ENCODE measurements at places on chromosomes 12 and 14. TPM values are rescaled to one million over a fixed set of nuclear protein-coding genes. Genes with fewer than 3 reads are reported as not detected.

DNA sequence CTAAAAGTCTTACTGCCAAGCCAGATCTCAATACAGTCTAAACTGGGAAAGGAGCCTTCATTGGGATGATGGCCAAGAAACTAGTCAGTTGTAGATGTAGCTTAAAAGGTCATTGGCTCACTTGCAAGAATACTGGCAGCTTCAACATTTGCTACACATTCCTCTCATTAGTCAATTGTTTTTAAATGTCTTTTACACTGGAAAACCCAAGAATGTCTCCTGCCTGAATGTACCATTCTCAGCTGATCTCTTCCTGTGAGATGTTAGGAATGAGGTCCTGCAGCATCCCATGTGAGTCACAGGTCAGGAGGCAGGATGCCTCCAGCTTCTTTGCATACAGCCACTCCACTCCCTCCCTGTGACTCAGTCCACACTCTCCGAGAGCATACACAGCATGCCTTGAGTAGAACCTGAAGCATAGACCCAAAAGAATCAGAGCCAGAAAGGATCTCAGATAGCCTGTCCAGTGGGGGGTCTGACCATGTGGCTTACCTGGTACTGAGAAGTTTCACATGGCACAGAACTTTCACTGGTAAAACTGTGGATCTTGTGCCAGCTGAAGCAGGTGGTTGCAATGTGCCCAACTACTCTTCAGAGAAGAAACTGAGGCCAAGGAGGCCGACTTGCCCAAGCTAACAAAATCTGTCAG, 56.0 kb upstream of the HECTD1 start:
- peak; percentile 90 for DNase-seq
- no peaks in the 10 kb centered on the region for H3K27me3 ChIP-seq
- H3K4me1 ChIP-seq = peaks cover 32% of the 10 kb centered on the region
- no peaks in the 10 kb centered on the region for H3K36me3 ChIP-seq
- H3K4me3 ChIP-seq = no peak overlapping the region
- H3K27ac ChIP-seq = peak overlapping the region; percentile 78

- no peak for DNase-seq
- H3K4me3 ChIP-seq = no peak overlapping the region
- H3K27ac ChIP-seq = no peak overlapping the region
- H3K36me3 ChIP-seq = no peaks in the 10 kb centered on the region
- no peaks in the 10 kb centered on the region for H3K4me1 ChIP-seq
Observed at GRCh38 chr14:44041700-44042099, 465.4 kb downstream of the FSCB start.

DNA sequence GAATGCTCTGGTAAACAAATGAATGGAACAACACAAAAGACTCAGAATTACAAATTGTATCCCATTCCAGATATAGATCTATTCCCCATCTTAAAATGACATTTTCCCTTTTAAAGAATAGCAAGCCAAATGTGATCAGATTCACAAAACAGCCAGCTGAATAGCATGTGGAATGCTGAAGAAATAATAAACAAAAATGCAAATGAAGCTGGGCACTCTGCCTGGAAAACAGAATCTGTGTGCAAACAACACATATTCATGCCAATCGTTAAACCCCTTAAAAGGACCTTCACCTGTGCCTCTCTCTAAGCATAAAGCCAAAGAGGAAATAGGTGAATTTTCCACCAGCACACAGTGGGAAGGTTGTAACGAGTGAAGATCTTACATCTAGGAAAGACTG, 67.9 kb upstream of the PDZRN4 start:
- H3K36me3 ChIP-seq = no peaks in the 10 kb centered on the region
- H3K27ac ChIP-seq = no peak overlapping the region
- H3K27me3 ChIP-seq = no peaks in the 10 kb centered on the region
- H3K4me3 ChIP-seq = no peak overlapping the region
- no peaks in the 10 kb centered on the region for H3K4me1 ChIP-seq
- DNase-seq = no peak

- DNase-seq = peak; percentile 86
- H3K36me3 ChIP-seq = no peaks in the 10 kb centered on the region
- H3K4me1 ChIP-seq = no peaks in the 10 kb centered on the region
- H3K27me3 ChIP-seq = peaks cover 21% of the 10 kb centered on the region
Observed at GRCh38 chr14:101364503-101365328, 196.6 kb upstream of the DIO3 start.

DNA sequence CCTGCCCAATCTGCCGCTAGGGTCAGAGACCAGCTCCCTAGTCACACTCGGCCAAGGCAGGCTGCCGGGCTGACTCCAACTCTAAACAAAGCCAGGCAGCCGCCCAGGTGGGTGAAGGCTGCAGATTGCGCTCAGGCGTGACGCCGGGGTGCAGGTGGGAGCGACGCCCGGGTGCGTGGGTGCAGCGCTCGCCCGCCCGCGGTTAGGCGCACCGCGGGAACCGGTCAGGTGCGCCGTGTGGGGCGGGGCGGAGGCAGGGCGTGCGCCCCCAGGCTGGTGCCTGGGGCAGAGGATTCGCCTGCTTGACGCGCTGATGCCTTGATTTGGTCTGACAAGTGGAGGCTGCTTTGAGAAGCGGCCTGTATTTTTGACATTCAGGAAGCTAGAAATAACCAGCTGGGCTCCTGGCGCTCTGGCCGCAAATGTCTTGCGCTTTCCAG, 126.7 kb upstream of the HIF1A start:
- H3K36me3 ChIP-seq = no peaks in the 10 kb centered on the region
- peak overlapping the region; percentile 97 for H3K27ac ChIP-seq
- H3K27me3 ChIP-seq = no peaks in the 10 kb centered on the region

The RNASE7 gene
- total RNA-seq = not detected

DNA sequence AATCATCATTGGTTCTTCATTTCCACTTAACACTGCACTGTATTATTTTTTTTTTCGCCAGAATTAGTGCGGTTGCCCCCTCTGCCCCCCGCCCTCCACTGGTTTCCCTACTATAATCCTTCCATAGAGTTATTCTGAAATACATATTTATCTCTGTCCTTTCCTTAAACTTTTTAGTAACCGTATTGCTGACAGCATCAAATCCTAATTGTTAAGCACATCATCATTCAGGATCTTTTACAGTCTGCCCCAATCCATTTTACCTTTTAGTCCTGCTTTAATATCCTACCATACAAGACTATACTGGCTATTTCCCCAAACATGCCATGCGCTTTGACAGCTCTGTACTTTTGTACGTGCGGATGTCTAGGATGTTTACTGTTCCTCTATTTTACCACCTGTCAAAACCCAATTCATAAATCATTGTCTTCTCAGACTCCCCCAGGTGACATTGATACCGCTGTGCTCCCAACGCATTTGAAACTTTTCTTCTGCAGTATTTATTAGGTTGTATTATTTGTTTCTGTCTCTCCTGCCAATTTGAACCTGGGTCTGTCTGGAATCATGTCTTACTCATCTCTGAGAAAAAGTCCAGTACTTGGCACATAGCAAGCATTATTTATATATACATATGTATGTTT, 1.0 kb downstream of the FGFR1OP2 start:
- H3K36me3 ChIP-seq = peaks cover 4% of the 10 kb centered on the region
- peak overlapping the region; percentile 94 for H3K27ac ChIP-seq
- peaks cover 37% of the 10 kb centered on the region for H3K4me1 ChIP-seq
- peak overlapping the region; percentile 92 for H3K4me3 ChIP-seq
- DNase-seq = peak; percentile 74

DNA sequence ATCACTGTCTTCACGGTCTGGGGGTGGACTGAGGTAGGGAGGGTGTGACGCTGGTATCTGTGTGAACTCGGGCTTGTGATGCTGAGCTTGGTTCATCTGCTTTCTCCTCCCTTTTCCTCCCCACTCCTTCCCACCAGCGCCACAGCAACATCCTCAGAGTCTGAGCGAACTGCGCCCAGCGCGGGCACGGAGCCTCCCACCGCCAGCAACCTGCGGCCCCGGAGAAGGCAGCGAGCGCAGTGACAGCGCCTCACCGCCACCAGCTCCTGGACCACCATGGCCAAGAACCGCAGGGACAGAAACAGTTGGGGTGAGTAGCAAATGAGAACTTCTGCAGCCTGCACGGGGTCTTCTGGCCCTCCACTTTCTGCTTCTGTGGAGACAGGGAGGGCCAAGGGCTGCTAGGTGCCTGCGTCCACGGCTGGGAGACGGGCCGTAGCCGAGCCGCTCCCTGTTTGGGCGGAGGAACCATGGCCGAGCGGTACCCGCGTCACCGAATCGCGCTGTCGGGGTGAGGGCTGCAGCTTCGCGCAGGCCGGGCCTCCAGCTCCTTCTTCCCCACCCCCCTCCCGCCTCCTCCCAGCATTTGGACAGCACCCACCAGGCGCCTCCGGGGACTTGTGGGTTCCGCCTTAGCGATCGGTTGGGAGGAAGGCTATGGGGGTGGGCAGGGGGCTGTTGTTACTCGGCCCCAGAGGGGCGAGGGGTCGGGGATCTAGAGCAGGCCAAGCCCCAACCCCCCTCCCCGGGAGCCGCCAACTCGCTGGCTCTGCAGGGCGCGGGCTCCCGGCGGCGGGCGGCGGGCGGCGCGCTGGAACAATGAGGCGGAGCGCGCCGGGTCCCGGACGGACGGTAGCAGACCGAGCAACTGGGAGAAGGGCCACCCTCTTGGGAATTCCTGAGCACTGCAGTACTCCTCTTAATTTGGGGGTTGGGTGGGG, at the start of gene ATL1:
Gene ATL1, plus strand, starts transcription at position 156 of the 941 bp plus-strand sequence. Its CDS starts 121 bp downstream, at position 277.
- DNase-seq = peak; percentile 94
- H3K36me3 ChIP-seq = no peaks in the 10 kb centered on the region
- peak within 1 kb of the TSS; percentile 82 for H3K4me3 ChIP-seq
- no peak within 1 kb of the TSS for H3K27ac ChIP-seq
- peaks cover 43% of the 10 kb centered on the region for H3K27me3 ChIP-seq
- peaks cover 12% of the 10 kb centered on the region for H3K4me1 ChIP-seq

GRCh38 chr14:80385336-80385735, 174.0 kb upstream of the DIO2 start:
- H3K27ac ChIP-seq = no peak overlapping the region
- H3K4me3 ChIP-seq = no peak overlapping the region
- H3K4me1 ChIP-seq = peaks cover 23% of the 10 kb centered on the region

The NFATC4 gene
- total RNA-seq = 101 TPM

The CISTR gene
- total RNA-seq = not detected

GRCh38 chr12:65878540-65878939, 54.3 kb downstream of the HMGA2 start:
- no peak for DNase-seq
- H3K36me3 ChIP-seq = peaks cover 46% of the 10 kb centered on the region
- no peak overlapping the region for H3K4me3 ChIP-seq
- peak overlapping the region; percentile 94 for H3K27ac ChIP-seq

The SYNDIG1L gene
- not detected for total RNA-seq

GRCh38 chr14:100651999-100652508, 64.8 kb upstream of the BEGAIN start:
- H3K4me3 ChIP-seq = no peak overlapping the region
- peaks cover 21% of the 10 kb centered on the region for H3K27me3 ChIP-seq
- H3K27ac ChIP-seq = no peak overlapping the region
- H3K36me3 ChIP-seq = no peaks in the 10 kb centered on the region
- DNase-seq = peak; percentile 85

DNA sequence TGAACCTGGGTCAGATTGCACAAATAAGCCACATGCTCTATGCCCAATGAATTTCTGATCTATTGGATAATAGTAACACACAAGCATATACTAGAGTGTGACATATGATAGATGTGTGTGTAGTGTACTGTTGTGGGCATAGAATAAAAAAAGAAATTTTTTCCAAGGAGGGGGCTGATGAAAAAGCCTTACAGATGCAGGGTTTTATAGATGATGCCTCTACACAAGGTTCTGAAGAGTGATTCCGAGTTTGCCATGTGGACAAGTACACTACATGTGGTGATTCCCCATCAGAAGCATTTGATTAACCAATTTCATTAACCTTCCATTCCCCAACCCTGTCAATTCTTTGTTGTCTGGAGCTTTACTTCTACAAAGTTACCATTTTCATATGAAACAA, 45.3 kb downstream of the CPM start:
- no peaks in the 10 kb centered on the region for H3K36me3 ChIP-seq
- H3K27me3 ChIP-seq = no peaks in the 10 kb centered on the region
- no peak overlapping the region for H3K4me3 ChIP-seq
- no peak for DNase-seq
- H3K27ac ChIP-seq = no peak overlapping the region
- H3K4me1 ChIP-seq = no peaks in the 10 kb centered on the region

The RAPGEF3 gene
- 4.3 TPM for total RNA-seq

The PMEL gene
- total RNA-seq = 0.59 TPM

The NUDT14 gene
- 15.9 TPM for total RNA-seq

The CAPZA3 gene
- not detected for total RNA-seq

DNA sequence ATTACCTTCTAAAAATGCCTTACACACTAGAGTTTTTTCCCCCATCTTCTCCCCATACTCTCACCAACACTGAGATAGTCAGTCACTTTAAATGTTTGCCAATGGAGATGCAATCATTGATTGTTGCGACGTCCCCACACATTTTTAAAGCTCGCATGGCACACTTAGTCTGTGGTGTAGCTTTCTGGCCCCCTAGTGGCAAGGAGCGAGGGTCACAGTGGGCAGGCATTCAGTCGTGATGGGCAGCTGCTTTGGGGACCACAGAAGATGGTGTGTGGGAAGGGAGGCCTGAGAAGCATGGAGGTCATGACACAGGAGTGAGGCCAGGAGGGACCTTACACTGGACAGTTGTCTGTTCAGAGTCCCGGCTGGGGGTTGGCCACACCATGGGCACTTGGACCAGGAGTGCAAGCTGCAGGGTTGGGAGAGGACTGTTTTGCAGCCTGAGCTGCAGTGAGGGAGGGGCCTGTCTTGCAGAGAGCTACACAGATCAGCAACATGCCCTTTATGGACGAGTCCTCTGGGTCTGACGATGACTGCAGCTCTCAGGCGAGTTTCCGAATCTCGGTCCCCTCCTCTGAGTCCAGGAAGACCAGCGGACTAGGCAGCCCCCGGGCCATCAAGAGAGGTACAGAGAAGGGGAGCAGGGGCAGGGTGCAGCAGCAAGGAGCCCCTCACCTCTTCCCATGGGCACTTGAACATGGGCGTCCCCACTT, 28.6 kb downstream of the PIGH start:
- peak; percentile 96 for DNase-seq
- H3K4me3 ChIP-seq = no peak overlapping the region
- no peak overlapping the region for H3K27ac ChIP-seq
- peaks cover 3% of the 10 kb centered on the region for H3K4me1 ChIP-seq
- H3K36me3 ChIP-seq = no peaks in the 10 kb centered on the region
- no peaks in the 10 kb centered on the region for H3K27me3 ChIP-seq

Measured in osteoblast (primary cell).